ENCODE measurements at places on chromosomes 1 and 21.

DNA sequence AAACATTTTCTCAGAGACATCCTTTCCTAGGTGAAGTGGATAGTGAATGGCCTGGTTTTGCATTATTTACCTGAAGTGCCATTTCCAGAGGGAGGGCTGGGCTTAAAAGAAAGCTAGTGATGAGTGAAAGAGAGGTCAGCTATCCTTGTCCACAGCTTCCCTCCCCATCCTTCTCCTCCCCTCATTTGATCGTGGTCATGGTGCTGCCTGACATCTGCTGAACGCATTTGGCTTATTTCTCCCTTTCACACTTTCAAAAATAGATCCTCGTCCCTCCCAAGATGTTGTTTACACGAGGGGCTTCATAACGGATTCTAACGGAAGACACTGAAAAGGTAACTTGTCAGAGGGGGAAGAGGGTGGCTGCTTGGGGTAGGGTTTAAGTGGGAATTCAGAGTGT lies 66.1 kb downstream of the PRRX1 start:
- no peak for DNase-seq

DNA sequence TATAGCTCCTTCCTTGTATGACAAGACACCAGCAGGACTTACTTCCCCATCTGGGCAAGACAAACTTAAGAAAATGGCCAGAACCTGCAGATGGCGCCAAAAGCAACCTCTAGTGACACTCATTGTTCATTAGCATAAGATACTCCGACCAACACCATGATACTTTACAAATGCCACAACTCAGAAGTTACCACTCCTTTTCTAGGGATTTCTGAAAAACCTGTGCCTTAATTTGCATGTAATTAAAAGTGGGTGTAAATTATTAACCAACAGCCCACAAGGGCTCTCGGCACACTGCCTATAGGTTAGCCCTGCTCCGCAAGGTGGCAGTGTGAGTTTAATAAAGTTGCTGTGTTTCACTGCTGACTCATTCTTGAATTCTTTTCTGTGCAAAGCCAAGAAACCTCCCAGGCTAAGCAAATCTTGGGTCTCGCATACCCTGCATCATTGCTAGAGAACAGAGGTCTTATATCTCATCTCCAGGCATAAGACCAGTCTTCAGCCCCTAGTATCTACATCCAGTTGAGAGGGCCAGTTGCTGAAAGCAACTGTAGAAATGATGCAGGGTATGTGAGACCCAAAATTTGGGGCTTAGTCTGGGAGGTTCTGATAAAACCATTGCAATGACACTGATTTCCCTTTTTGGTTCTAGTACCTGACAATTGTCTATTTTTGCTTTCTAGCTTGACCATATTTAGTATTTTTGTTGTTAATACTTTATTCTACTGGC lies 86.4 kb downstream of the FAF1 start:
- peak; percentile 62 for DNase-seq

DNA sequence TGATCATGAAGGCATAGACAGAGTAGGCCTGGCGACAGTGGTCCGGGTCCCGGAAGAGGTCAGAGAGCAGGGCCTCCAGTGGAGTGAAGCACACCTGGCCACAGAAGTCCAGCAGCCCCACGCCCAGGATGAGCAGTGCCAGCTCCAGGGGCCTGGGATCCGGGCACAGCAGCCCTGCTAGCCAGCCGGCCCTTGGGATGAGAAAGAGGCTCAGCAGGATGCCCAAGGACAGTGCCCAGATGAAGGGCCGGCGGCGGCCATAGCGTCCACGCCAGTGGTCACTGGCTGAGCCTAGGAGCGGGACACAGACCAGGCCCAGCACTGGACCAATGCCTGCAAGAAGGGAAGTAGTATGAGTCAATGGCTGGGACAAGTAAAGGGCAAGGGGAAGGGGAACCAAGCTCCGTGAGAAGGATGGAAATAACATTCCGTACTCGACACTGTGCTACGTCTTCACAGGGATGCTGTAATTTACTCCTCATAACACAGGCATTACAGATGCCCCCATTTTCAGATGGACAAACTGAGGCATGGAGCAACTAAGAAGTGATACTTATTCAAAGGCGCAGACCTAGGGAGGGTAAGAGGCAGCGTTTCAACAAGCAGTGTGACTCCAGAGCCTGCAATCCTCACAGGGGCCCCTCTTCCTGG lies 16.9 kb downstream of the SLC45A3 start:
- no peak for DNase-seq

- DNase-seq, result no peak
Measured at GRCh38 chr1:58861506-58861905, 77.7 kb upstream of the JUN start.

GRCh38 chr1:212341090-212341489 lies 55.9 kb downstream of the PPP2R5A start:
- DNase-seq, result no peak

All from GM10248 (cell line).